ENCODE measurements at places on chromosomes 2 and 18. TPM values are rescaled to one million over a fixed set of nuclear protein-coding genes. Genes with fewer than 3 reads are reported as not detected.

DNA sequence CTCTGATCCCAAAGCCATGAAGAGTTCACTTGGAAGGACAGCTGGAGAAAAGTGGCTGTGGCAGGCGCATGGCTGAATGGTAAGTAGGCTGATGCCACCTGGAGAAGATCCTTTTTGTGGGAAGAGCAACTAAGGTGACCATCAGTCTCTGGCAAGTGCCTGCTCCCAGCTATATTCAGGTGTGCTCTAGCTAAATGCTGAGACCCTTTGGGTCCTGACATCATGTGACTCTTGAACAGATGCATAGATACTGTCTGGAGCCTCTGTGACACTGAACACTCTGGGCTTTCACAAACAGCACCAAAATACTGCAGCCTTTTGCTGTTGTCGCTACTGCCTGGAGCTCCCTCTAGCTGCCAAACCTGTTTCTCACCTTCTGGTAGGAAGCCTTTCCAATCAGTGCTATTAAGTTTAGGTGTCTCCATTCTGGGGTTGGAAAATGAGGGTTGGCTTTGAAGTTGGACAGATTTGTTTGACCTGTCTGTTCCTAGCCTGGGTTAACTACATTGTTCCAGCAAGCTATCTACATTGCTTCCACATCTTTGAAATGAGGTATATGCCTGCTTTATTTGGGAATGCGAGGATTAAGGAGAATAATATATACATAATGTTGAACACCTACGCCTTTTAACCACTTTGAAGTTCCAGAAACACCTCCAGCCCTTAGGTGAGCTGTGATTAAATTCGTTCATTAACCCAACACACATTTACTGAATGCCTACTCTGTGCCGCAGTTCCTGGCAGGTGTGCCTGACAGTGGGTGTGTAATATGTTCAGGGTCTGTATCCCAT, 3.1 kb downstream of the EGR4 start:
- peak; percentile 58 for DNase-seq

DNA sequence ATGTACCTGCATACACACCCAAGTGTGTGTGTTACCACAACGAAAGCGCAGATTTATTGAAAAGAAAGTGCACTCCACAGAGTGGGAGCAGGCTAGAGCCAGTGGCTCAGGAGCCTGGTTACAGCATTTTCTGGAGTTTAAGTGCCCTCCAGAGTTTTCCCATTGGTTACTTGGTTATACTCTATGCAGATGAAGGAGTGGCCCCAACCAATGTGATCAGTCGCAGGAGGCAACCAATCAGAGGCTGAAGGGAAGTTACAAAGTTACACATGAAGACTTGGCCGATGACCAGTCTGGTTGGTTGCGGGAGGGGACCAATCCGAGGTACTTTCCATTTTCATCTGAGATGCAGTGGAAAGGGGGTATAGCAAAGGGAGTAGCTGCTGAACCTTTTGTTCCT, 13.5 kb upstream of the PRLH start:
- DNase-seq, result no peak

DNA sequence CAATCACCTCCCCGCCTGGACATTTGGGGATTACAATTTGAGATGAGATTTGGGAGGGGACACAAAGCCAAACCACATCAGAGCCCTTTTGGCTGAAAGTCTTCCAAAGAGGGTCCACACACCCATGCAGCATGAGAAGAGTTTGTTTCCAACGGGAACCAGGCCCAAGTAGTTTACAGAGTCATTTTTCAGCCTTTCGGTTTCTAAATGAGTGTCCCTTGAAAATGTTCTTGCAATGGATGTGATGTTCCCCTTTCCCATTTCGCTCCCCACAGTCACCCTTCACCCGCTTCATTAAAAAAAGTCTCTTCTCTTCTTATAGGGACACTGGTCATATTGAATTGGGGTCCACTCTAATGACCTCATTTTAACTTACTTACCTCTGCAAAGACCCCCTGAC, 157.4 kb downstream of the ARL4C start:
- DNase-seq, result no peak

GRCh38 chr2:172080641-172081220, 4.6 kb upstream of the DLX1 start:
- no peak for DNase-seq

DNA sequence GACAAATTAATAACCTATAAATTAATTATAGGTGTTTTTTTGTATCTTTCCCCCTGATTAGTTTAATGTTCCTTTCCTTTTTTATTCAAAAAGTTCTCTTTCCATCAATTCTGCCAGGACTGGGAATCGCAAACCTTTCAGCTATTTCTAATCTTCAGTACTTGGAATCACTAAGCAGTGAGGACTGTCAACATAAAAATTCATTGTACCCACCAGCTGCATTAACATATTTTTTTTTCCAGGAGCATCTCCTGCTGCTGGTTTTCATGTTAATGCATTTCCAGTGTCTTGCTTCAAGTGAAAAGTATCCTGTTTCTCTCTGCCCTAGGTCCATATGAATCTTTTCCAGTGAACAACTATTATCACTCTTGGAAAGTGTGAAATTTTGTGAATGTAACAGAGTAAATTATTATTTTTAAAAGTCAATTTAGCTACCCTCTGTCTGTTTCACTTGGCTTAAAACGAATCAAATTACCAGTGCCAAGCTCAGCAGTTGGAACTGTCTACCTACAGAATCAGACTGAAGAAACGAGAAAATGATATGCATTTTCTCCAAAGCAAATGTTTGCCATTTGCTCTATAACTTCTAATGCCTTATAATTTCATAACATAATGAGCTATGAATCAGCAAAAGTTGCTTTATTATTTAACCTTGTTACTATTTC, 804.4 kb downstream of the EPHA4 start:
- no peak for DNase-seq

DNA sequence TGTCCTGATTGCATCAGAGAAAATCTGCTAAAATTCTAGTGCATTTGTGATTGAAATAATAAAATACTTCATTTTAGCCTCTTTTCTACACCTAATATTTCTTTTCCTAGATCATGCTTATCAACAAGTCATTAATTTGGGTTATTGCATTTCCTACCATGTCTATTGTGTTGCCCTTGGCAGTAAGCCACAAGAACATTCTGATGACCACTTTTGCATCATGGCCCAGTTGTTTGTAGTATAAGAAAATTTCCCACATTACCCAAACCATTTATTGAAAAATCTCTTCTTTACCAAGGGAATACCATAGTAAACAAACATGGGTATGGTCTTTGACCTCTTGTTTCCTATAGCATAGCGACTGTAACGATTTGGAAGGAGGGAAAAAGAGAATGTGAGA, 76.3 kb downstream of the R3HDM1 start:
- no peak for DNase-seq

The SERPINB12 gene
- total RNA-seq, result not detected

DNA sequence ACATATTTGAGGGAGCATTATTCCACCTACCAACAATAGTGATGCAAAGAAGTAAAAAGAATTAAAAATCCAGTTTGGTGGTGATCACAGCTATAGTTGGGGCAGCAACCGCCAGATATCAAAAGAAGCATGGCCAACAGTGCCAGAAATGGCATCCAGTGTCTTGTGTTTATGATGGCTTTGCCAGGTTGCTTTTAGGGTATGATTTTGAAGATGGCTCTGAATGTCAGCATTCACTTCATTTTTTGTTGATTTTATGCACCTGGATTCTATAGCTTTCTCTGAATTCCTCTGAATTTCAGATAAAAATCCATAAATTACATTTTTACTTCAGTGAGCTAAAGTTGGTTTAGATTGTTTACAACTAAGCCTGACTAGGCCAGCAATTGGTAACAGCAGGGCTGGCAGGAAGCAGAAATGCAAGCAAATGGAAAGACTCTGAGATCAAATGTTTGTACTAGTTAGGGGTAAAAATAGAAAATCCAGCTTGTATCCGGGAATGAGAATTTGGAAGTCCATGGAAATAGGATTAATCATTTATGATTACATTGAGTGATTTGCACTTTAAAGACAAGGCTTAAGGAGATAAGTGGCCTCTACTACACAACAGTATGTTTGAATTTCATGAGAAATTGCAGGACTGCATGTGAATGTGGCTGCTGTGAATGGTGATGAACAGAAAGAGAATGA, 40.4 kb downstream of the COL3A1 start:
- no peak for DNase-seq

GRCh38 chr18:22346953-22347605, 70.6 kb downstream of the CTAGE1 start:
- DNase-seq, result no peak

- no peak for DNase-seq
These were observed 156.7 kb downstream of the MBD5 start for GRCh38 chr2:148177559-148177958.

- no peak for DNase-seq
These were observed 722.9 kb downstream of the BCL11A start for GRCh38 chr2:59830601-59831000.

DNA sequence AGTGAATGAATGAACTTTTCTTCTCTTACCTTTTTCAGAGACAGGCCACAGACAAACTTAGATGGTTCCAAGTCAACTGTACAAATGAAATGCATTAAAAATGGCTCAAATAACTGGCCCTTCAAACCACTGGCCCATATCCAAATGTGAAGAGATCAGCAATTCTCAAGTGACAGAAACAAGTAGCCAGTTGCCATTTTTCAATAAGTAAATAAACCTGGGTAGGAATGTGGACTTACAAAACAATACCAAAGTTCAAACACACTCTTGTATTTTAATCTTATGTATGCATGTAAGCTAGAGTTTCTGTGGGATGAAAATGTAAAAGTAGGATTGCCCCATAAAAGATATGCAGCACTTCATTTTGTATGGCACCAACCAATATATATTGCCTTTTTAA, 129.2 kb downstream of the MEP1B start:
- DNase-seq, result no peak

The TRIB2 gene
- total RNA-seq, result 68.3 TPM

The POTEI gene
- total RNA-seq, result not detected

The PPP1R7 gene
- total RNA-seq, result 106 TPM

The SERPINB13 gene
- total RNA-seq, result not detected

GRCh38 chr2:24512404-24512803, 21.4 kb downstream of the NCOA1 start:
- no peak for DNase-seq

DNA sequence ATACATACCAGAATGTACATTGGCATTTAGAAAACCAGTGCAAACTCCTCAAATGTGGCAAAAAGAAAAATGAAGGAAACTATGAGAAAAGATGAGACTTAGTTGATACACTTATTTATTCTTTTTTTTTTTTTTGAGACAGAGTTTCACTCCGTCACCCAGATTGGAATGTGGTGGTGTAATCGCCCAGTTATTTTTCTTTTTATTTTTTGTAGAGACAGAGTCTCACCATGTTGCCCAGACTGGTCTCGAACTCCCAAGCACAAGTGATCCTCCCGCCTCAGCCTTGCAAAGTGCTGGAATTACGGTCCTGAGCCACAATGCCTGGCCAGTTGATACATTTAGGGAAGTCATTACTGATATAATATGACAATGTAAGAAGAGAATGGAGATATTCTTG, 274.2 kb upstream of the LRATD1 start:
- no peak for DNase-seq

GRCh38 chr2:180829836-180830235, 150.6 kb upstream of the UBE2E3 start:
- DNase-seq, result no peak

The CPS1 gene
- total RNA-seq, result 0.86 TPM

DNA sequence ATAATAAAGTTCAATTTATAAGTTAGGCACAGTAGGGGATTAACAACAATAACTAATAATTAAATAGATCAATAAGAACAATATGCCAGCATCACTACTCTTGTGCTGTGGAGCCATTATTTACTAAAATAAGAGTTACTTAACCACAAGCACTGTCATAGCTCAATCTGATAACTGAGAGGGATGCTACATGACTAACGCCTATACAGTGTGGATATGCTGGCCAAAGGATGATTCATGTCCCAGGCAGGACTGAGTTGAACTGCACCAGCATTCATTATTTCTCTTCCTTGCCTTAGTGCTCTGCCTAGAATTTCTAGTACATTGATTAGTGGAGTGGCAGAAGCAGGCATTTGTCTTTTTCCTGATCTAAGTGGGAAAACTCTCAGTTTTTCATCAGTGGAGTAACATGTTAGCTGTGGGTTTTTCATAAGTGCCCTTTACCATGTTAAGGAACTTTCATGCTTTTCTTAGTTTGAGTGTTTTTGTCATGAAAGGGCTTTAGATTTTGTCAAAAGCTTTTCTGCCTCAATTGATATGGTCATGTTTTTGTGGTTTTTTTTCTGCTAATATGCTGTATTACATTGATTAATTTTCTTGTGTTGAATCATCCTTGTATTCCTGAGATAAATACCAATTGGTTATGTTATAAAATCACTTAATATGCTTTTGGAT, 21.7 kb downstream of the KIAA1328 start:
- DNase-seq, result no peak

GRCh38 chr2:112768432-112768831, 4.0 kb upstream of the CKAP2L start:
- no peak for DNase-seq

DNA sequence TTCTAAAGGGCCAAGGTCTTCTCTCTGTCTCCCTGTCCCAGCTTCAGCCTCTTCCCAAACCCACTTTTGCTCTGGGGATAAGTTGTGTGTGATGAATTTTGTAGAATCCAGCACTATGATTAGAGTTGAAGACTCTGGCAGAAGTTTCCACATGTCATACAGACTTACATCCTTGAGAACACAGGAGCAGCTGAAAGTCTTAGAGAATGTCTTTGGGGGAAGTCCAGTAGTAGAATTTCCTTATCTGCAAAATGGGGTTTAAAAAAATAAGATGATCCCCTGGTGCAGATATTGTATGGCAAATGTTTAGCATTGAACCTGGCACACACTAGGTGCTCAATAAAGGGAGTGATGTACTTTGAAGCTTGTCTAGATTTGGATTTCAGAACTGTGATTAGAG, 65.2 kb downstream of the TMEM247 start:
- DNase-seq, result no peak

GRCh38 chr2:88061295-88061694, 5.7 kb upstream of the KRCC1 start:
- DNase-seq, result no peak
